ENCODE measurements at places on chromosomes 3 and 15.

GRCh38 chr3:127620637-127621375, 8.2 kb upstream of the PODXL2 start:
- no peak for DNase-seq

- DNase-seq, result no peak
Measured at GRCh38 chr15:92902737-92903593, 2.8 kb downstream of the CHD2 start.

DNA sequence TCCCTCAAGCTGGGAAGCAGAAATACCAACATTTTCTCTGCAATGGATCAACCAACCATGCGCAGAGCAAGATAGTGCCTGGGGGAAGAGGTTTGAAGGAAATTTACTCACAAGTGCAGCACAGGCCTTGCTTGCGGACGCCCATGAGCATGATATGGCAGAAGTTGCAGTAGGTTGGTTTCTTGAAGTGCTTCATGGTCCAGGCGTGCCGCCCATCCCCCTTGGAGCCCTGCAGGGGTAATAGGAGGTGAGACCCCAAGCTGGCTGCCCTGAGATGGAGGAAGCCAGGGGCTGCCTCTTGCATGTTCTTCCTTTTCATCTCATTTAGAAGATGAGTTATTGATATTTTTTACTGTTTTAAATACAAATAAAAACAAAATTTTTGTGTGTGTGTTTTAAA, 86.6 kb downstream of the DGKG start:
- DNase-seq, result no peak

- no peak for DNase-seq
Measured at GRCh38 chr3:15638193-15638890, 36.8 kb downstream of the BTD start.

GRCh38 chr15:27855137-27855536, 244.0 kb downstream of the OCA2 start:
- DNase-seq, result no peak

- no peak for DNase-seq
Measured at GRCh38 chr15:83445643-83446042, 1.5 kb upstream of the SH3GL3 start.

GRCh38 chr15:41848631-41849030, 10.0 kb downstream of the PLA2G4B start:
- peak; percentile 79 for DNase-seq

Data from activated CD8-positive, alpha-beta memory T cell treated with anti-CD3 and anti-CD28 coated beads, Interleukin-2, amount 50 U/mL, for 48 hours (primary cell).